ENCODE measurements at places on chromosomes 4 and X. TPM values are rescaled to one million over a fixed set of nuclear protein-coding genes. Genes with fewer than 3 reads are reported as not detected.

DNA sequence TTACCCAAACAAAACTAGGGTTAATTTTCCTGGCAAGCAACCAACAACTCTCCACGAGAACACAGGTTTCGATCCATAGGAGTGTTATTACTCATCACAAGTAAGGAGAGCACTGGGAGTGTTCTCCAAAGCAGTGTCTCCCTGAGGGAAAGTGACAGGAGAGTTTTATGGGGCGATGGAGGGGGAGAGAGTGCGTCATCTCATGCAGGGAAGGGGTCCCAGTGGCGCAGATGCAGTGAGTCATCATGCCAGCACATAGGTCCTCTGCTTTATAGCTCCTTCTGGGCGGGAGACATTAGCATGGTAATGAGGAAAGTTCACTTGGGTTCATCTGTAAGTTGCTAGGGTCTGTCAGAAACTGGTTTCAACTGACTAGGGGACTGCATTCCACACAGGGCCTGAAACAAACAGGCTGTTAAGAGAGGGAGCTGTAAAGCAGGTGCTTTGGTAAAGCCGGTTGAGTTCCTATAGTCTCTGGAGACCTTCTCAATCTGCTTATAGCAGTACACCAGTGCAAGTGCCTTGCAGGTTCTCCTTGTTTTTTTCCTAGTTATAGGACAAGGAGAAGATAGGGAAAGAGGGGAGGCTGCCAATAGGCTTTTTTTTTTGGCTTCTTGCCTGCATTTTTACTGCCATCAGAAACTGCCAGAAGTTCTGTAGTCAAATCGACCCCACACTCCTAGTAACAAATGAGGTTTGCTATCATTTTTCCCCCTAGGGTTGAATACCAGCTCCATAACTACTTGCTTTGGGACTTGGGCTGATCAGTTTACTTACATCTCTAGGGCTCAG is 12.8 kb upstream of the BOD1L1 start:
- no peak for DNase-seq

- DNase-seq, result no peak
Measured at GRCh38 chr4:172680691-172681090, 487.9 kb upstream of the GALNT7 start.

DNA sequence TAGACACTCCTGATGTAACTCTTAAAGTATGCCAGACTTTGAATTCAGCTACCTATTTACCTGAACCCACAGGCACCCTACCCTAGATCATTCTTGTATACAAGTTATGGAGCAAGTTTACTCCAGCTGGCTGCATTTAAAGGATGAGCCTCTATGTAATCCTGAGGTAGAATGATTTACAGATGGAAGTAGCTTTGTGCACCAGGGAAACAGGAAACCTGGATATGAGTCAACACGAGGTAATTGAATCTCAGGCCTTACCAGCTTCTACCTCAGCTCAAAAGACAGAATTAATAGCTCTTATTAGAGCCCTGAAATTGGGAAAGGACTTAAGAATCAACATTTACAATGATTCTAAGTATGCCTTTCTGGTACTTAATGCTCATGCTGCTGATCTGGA is 119.8 kb downstream of the AGTR2 start:
- no peak for DNase-seq

GRCh38 chrX:39431893-39432292 is 630.6 kb downstream of the MID1IP1 start:
- DNase-seq, result no peak

DNA sequence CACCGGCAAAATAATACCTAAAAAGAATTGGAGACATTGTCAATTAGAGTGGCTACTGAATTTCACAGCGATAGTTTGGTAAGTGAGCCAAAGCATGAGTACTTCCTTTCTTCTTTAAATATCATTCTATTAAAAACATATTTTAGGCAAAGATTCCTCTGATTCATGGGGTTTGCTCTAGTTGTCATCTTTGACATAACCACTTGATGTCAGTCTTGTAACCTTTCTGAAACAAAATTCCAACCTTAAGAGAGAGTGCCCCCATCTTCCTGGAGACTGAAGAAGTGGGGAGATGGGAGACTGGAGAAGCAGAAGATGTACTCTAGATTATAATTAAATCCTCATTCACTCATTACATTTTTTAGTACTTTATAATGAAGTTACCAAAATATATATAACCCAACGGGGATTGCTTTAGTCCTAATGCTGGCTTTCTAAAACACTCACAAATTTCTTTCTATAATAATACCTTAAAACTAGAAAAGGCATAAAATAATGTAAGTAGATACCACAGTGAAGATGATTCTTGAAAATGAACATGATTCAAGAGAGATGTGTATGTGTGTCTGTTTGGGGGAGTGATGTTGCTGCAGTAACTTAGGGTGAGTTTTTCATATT is 96.4 kb downstream of the EMCN start:
- no peak for DNase-seq

- DNase-seq, result no peak
Measured at GRCh38 chr4:97938141-97938540, 205.1 kb downstream of the STPG2 start.

DNA sequence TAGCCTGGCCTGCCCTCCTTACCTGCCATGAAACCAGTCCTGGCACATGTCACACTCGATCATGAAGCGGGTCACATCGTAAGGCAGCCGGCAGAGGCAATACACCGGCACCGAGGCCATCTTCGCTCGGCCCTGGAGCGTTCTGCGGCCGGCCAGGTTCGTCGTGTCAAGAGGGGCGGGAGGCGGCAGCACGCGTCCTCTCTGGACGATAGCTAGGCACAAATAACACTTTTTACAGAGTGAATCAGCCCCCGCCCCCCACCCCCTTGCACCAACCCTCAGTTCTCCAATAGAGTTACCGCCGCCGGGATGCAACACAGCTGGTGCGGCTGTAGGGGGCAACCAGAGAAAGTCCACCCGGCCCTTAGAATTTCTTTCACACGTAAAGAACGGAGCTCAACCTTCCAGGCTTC is 1.7 kb downstream of the PHF8 start:
- DNase-seq, result no peak

DNA sequence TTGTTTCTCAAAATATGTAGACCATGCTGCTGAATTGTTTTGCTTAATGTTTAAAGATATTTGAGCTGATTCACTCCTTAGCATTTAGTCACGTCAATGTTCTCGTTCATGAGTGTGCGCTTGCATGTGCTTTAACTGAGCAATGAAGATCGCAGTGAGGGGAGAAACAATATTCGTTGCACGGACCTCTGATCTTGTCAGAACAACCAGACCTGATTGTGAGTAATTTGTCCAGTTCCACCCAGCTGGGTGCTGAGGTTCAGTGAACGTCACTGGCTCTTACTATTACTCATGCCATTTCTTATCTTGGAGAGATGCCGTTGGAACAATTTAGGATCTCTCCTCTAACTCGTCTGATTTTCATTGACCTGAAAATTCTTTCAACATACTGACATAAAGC is 15.0 kb upstream of the PRKX start:
- no peak for DNase-seq

Gene ARR3
- not detected for total RNA-seq

DNA sequence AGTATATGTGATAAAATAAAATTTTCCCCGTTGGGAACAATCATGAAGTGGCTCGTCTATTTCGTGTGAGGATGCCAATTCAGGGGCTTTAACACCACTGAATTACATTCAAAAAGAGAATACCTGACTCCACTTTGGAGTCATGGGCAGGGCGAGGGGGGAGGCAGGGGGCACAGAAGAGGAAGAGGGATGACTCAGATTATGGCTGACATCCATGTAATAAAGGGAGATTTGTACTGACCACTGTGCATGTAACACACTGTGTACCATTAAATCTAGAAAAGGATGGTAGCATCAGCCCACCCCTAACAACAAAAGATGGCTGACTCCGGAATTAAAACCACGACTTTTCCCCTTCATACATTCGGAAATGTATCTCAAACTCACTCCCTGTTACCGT is 1.3 kb downstream of the SLC9A7 start:
- no peak for DNase-seq

GRCh38 chr4:184471881-184472613 is 2.3 kb downstream of the IRF2 start:
- no peak for DNase-seq

- no peak for DNase-seq
Measured at GRCh38 chr4:107213880-107214279, 177.8 kb upstream of the DKK2 start.

GRCh38 chrX:1453395-1453783 is 680 bp upstream of the ASMTL start:
- DNase-seq, result no peak

GRCh38 chr4:37442062-37442323 is 197.4 kb downstream of the NWD2 start:
- no peak for DNase-seq

- no peak for DNase-seq
Measured at GRCh38 chr4:25552580-25553271, 102.9 kb upstream of the SLC34A2 start.

DNA sequence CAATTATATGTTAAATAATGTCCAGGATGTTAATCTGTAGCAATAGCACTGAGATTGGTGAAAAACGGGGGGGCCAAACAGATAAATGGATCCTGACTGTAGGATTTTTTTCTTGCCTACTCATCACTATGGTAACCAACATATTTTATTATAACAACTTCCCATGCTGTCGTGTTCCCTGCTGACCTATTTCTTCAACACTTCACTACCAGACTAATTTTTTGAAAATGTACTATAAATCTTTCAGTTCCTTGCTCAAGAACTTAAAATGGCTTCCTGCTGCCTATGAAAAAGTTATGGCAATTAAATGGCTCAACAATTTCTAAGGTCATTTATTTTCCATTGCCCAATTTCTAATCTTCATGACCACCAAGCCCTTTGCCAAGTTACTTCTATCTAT is 38.9 kb upstream of the CFAP47 start:
- DNase-seq, result no peak

DNA sequence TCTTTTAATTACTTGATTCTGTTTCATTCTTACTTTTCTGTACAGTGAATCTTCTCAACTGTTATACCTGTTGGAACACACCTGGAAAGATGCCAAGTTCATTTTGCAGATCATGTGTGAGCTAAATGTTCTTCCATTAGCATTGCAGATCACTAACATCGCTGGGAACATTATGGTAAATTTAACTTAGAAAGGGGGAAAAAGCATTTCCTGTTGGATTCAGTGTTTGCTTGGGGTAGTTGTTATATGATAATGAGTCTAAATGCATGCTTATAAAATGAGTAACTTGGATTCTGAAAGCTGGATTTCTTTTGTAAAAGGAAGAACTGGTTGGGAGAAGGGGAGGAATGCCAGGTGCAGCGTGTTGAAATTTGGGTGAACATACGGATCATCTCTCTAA is 47.6 kb downstream of the POLA1 start:
- no peak for DNase-seq

Gene CXorf65
- total RNA-seq, result not detected

DNA sequence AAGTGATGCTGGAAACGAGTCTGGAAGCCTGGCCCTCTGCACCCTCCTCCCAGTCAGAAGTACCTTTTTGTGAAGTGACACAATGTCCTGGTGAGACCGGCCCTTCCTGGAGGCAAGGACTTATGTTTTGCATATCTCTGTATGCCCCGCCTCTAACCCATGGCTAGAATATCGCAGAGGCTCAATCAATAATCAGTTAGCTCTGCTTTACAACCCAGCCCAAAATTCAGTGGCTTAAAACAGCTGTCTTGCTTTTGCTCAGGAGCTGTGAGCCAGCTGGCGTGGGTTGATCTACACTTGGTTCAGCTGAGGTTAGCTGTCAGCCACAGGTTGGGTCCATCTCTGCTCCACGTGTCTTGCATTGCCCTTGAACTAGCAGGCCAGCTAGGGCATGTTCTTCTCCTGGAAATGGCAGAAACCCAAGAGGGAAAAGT is 98.8 kb upstream of the METTL14 start:
- no peak for DNase-seq

DNA sequence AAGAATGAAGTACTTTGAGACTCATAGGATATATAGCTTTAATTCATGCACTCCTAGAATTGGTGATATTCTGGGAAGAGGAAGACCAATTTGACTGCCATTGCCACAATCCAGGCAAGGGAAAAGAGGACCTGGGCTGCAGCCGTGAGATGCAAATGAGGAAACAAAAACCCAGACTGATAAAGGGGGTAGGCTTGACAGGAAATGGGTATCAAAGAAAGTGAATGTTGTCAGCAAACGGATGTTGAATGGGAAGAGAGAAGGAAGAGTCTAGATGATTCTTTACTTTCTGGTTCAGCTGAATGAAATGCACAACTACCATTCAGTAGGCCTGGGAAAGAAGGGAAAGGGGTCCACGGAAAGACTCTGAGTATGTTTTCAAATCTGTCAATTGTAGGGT is 17.1 kb upstream of the ARHGEF6 start:
- no peak for DNase-seq

- DNase-seq, result no peak
Measured at GRCh38 chr4:173432430-173432829, 33.5 kb upstream of the SCRG1 start.

- no peak for DNase-seq
Measured at GRCh38 chr4:73788411-73788810, 48.0 kb downstream of the CXCL8 start.

DNA sequence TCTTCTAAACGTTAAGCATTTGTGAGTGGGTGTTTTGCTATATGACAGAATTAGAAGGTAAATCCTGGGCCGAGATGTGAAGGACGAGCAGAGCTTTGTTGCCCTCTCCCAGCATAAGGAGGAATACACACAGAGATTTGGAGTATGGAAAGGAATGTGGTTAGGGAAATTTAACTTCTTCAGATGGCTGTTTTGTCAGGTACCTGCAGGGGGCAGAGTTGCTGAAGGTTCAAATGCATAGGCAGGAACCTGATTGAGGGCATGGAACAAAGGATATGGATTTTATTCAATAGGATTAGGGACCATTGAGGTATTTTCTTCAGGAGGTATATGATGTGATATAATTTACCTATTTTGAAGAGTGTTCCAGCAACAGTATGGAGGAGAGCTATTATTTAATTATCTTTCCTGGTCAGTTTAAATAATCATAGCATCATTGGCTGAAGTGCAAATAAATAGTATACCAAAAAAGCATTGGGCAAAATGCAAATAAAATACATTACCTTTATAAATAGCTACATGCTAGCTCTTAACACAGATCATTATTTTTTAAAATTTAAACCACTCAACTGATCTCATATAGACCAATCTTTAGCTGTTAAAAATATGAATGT is 143.6 kb downstream of the SLIT2 start:
- no peak for DNase-seq

Gene FHL1
- 654 TPM for total RNA-seq

DNA sequence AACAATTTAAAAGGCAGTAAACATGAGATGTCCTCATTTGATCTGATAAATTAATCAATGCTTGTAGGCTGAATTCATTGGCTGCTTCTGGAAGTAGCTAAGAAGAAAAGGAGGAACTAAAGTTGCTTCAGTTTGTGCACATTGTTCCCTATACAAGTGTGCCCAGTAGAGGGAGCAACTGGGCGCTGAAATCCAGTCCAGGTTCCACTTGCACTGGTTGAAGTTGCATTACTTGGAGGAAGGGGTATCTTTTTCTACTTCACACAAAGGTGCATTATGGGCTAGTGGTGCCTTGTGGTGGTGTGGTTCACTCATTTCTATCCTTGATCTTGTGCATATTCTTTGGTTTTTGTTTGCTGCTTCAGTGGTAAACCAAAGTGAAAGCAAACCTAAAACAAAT is 67.9 kb upstream of the SOX3 start:
- no peak for DNase-seq
